ENCODE measurements at places on chromosomes 6 and 20.

DNA sequence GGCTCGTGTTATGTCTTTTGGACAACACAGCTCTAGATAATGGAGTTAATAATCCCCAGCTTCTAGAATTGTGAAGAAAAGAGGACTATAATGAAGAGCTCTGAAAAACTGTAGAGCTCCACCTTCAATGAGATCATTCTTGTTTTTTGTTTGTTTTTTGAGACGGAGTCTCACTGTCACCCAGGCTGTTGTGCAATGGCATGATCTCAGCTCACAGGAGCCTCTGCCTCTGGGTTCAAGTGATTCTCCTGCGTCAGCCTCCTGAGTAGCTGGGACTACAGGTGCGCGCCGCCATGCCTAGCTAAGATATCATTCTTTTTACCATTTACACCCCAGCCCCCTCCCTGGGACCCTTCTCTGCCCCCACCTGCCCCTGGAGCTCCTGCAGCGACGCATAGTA is 36.6 kb downstream of the ERGIC3 start:
- DNase-seq: no peak

GRCh38 chr6:31769684-31770371 is 7.3 kb downstream of the VWA7 start:
- peak; percentile 32 for DNase-seq

GRCh38 chr6:35727935-35728682 is 8.7 kb upstream of the ARMC12 start:
- peak; percentile 99 for DNase-seq

DNA sequence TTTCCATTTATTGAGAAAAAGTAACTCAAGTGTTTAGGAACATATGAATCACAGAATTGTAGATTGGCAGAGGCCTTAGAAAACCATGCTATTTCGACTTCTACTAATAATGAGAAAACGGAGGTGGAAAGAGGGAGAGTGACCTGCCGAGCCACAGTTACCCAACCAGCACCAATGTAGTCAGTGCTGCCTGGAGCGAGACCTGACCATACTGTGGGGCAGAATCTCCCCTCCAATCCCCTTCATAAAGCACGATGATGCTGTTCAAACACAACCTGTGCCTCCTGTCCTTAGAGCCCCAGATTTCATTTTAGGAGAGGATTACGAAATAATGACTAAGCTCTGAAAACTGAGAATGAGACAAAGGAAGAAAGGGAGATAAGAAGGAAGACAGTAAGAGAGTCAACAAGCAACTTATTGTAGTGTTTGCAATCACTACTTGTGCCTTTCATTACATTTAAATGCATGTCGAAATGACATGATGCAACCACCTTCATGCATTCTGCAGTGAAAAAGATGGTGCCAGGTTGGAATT is 70.6 kb downstream of the ATXN1 start:
- DNase-seq: no peak

GRCh38 chr20:5181492-5181891 is 54.7 kb downstream of the CDS2 start:
- DNase-seq: no peak

Data from HCEC 1CT (cell line).